ENCODE measurements at places on chromosomes 6 and 20.

DNA sequence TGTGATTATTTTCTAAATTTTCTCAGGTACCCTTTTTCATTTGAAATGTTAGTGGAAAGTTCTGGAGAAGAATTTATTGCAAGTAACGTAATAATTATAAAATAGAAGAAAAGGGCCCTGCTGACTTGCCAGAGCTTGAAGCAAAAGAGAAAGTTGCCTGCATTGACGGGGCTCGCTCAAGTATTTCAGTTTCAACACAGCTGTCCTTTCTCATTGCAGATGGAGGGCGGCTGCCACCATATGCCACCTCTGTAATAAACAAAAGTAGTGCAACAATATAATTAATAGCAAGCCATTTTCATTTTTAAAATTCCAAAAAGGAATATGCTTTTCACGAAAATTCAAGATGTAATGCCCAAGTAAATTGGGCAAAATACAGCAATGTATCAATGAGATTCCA lies 246.2 kb downstream of the PACRG start:
- peak; percentile 40 for DNase-seq

GRCh38 chr6:165594584-165595333 lies 68.3 kb downstream of the PDE10A start:
- no peak for DNase-seq

DNA sequence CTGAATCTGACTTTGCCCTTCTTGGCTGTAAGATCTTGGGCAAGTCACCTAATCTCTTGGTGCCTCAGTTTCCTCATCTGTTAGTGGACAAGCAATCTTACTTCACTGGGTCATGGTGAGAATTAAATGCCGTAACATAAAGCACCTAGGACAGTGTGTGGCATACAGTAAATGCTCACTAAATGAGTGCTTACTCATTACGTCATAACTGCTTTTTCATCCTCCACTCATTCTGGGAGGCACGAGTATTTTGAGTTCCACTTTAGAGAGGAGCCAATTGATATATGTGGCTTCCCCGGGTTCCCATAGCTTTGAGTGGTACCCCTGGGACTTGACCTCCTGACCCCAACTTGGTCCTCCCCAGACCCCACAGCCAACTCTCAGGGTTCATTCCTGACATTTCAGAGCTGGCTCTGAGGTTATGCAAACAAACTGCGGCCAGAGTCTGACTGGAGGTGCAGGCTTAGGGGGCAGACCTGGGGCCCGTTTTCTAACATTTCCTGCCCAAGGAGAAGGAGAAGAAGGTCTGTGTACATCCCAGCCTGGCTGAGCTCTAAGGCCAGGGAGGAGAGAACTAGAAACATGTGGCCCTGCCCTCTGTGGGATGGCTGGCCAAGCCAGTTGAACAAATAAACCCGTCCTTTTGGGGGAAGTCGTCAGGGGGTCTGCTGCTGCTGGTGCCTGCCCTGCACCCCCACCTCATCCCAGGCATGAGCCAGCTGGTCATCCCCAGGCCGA lies 5.8 kb downstream of the ANGPT4 start:
- DNase-seq: no peak

GRCh38 chr20:62943396-62943795 lies 5.4 kb downstream of the GID8 start:
- no peak for DNase-seq

DNA sequence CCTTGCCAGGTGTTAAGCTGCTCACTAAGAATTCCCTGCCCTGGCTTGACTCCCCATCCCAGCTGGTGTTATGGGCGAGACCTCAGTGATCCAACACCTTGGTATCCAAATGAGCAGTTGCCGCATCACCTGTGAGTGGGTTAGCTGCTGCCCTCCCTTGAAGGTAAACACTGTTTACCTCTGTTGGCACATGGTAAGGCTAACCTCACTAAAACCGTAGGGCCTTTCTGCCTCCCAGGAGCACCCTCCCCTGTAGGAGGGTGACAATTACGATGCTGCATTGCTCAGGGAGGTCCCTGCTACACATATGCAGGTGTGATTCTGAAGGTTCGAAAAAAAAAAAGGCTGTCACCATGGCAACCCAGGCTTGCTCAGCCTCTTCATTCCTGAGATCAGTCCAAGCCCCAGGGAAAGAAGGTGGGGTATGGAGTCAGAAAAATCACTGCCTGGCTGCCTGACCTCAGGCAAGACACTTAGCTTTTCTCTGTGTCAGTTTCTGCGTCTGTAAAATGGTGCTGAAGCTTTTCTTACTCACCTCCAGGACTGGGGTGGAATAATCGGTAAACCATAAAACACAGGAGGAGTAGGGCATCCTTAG lies 19.5 kb downstream of the PNPLA1 start:
- no peak for DNase-seq

- peak; percentile 10 for DNase-seq
Measured at GRCh38 chr20:50335866-50336265, 145.2 kb downstream of the CEBPB start.

All from lung (tissue), 17 donors.